ENCODE measurements at places on chromosomes 1 and 21. TPM values are rescaled to one million over a fixed set of nuclear protein-coding genes. Genes with fewer than 3 reads are reported as not detected.

SLC9C2 gene
- total RNA-seq, result not detected

VPS26C gene
- 77.8 TPM for total RNA-seq

PTGFRN gene
- 0.23 TPM for total RNA-seq

DNA sequence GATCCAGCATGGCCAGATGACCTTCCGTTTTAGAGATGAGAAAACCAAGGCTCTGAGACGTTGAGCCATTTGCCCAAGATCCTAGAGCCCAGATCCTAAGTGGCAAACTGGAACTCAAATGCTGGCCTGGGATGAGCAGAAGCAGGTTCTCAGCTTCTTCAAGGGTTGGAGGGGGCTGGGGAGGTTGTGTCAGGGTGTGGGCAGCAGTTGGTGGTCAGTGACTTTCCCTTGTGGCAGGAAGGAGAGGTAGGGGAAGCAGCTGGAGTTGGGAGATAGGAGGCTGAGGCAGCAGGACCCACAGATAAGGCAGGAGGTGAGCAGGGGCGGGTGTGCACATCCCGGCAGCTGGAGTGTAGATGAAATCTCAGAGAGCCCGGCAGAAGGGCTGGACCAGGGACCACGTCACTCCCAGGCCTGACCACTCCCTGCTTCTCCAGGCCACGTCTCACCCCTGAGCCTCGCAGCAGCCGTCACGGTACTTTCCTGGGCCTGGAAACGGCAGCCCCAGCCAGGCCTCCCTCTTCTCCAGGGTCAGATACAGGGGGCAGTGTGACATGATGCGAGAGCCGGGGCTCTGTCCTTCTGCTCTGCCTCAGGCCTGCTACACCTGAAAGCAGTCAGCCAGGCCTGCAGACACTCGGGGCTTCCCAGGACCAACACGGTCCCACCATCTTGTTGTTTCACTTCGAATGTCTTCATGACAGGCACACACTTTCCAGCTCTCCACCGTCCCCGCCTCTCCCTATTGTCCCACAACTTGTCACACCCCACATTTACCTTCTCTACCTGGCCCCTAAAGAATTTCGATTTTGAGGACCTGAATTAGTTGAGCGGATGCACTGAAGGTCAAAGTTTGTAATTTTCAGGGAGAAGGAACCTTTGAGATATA lies 11.5 kb upstream of the LAPTM5 start:
- no peak for DNase-seq

DNA sequence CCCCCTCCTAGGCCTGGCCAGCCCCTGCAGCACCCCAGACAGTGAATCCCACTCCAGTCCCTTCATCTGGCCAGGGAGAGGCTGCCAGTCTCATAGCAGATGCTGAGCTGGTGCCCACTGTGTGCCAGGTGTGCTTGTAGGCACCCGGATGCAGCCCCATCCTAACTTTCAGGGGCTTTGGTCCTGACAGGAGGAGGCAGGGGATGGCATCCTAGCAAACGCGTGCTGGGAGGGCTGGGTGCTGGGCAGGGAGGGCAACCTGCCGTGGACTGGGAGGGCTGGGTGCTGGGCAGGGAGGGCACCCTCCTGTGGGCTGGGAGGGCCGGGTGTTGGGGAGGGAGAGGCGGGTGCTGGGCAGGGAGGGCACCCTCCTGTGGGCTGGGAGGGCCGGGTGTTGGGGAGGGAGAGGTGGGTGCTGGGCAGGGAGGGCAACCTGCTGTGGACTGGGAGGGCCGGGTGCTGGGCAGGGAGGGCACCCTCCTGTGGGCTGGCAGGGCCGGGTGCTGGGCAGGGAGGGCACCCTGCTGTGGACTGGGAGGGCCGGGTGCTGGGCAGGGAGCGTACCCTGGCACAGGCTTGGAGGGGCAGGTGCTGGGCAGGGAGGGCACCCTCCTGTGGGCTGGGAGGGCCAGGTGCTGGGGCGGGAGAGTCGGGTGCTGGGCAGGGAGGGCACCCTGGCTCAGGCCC lies 35.3 kb downstream of the SLC19A1 start:
- no peak for DNase-seq

DNA sequence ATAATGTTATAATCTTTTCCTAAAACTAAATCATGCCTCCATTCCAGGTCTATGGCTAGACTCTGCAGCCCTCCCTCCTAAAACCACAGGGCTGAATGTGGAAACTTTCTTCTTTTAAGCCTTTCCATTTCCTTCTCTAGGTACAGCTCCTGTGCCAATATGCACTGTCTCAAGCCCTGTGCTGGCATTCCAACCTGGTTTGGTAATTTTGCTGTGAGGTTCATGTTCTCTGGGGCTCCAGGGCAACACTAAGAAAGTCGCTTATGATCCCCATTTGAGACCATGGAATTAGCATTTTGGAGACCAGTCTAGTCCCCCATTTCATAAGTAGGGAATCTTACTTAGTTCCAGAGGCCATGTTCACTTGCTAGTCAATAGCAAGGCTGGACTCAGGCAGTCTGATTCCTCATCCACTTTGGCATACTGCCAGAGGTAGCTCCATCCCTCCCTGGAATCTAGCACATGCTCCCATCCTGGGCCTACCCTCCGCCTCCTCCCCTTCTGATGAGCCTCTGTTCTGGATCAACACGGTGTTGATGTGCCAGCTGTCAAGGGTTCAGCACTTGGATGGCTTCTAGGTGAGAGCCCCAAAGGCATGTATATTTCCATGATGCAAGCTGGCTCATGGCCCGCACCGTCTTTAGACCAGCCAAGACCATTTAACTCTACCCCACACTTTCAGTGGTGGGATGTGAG lies 36.5 kb downstream of the ZMYND12 start:
- DNase-seq, result no peak

DNA sequence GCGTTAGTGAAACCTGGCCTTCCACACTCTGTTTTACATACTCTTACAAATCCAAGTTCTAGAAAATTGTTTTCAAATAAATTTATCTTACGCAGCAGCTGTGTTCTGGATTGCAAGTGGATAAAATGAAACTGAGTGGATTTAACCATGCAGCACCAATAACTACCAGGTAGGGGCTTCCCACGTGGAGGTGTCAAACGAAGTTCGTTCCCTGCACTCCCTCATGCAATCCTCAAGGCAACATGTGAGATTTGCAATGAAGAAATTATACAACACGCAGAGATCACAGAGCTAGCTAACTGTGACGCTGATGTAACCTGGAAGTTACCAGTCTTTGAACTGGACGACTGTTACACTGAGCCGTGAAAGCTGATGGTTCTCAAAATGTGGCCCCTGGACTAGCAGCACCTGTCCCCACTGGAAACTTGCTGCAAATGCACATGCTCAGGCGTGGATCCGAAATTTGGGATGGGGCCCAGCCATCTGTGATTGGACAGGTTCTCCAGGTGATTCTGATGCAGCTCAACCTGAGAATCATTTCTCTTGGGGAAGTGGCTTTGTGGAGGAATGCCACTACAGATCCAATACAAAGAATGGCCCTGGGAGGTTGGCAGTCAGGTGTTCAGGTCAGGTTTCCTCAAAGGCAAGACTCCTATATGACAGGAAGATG lies 36.3 kb downstream of the RSPH1 start:
- DNase-seq, result no peak

DNA sequence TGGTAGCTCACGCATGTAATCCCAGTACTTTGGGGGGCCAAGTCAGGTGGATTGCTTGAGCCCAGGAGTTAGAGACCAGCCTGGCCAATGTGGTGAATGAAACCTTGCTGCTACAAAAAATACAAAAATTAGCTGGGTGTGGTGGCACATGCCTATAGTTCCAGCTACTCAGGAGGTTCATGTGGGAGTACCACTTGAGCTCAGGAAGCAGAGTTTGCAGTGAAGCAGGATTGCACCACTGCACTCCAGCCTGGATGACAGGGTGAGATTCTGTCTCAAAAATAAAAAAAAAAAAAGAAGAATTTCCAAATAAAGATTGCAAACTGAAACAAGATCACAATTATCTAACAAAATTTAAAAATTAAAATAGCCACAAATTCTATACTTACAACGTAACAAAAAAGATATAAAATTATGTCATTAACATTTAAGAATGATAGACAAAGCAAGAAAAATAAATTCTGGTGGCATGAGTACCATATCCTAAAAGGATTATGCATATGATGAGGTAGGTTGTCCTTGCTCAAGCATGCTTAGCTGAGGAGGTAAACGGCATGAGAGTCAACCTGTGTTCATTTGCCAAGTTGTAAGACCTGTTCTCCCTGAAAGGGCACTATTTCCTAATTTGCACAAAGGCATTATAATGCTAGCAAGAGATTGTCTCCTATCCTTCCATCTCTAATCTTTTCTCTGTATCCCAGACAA lies 20.2 kb downstream of the IPP start:
- no peak for DNase-seq

DNA sequence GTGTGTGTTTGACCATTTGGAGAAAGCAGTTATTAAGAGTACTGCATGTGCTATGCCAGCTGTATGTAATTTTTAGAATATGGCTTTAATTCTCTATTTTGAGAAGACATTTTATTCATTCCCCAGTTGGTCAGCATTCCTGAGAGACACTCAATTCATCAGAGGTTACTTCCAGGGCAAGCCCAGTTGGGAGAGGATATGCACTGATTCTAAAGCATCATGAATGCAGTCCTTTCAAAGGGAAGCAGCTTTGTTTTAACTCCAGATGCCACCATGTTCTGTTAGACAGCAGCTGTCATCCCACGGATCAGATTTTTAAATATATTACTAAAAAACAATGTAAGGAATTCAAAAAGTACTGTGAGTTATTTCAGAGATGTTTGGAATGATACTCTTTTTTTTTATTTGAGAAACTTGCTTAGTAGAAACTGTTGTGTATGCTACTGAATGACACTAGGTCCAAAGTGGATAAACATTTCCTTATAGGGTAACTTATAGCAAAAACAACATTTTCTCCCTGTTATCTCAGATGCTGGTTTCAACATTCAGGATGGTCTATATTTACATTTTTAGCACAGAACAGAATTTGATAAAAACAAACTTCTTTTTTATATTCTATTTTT lies 149.5 kb upstream of the B3GALT2 start:
- no peak for DNase-seq

GRCh38 chr1:118944133-118944532 lies 44.0 kb downstream of the TBX15 start:
- no peak for DNase-seq

All from naive thymus-derived CD8-positive, alpha-beta T cell (primary cell).